Mesenchymal stem cell (in vitro differentiated cells and primary cell): ENCODE measurements at places on chromosomes 3 and 15.

- DNase-seq, result no peak
These were observed 3.5 kb downstream of the CHD2 start for GRCh38 chr15:92903631-92903965.

DNA sequence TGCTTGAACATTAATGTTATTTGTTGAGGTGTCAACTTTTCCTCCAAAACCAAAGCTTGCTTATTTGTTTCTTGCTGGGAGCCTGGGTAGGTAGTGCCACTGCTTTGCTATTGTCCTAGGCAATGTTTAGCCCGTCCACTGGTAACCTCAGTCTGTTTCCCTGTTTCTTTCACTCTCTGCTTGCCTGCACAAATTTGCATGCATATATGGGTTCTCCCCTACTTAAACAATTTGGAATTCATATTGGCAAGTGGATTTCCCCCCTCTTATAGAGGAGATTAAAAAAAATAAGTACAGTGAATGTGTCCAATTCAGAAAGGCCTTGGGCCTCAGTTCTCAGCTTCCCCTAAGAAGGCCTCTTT is 45.0 kb upstream of the BOC start:
- DNase-seq, result no peak

- no peak for DNase-seq
These were observed 333.6 kb upstream of the C2CD4B start for GRCh38 chr15:62498712-62499111.

DNA sequence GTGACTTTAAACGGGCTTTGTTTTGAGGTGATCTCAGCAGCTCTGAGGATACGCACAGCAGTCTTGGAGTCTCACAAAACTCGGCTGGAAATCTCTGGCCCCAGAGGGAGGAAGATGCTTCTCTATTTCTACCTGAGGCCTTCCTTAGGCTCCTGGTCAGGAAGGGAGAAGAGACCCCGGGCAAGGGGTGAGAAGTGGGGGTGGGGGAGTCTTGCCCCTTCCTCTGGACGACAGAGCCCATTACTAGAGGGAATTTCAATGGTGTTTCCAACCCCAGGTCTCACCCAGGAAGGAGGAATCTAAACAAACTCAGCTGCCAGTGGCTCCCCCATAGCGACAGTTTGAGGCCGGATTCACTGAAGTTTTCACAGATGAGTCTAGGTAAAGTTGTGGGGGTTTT is 37.4 kb upstream of the PCSK6 start:
- DNase-seq, result no peak

DNA sequence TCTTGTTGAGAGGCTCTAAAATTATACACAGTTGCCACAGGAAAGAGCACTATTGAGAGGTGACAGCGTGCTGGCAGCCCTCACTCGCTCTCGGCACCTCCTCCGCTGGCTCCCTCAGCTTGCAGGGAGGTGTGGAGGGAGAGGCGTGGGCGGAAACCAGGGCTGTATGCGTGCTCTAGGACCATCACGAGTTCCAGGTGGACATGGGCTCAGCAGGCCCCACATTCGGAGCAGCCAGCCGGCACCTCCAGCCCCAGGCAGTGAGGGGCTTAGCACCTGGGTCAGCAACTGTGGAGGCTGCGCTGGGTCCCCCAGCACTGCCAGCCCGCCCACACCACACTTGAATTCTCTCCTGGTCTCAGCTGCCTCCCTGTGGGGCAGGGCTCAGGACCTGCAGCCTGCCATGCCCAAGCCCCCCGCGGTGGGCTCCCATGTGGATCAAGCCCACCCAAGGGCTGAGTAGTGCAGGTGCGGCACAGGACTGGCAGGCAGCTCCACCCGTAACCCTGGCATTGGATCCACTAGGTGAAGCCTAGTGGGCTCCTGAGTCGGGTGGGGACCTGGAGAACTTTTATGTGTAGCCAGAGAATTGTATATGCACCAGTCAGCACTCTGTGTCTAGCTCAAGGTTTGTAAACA is 460.6 kb upstream of the ALCAM start:
- DNase-seq, result no peak

DNA sequence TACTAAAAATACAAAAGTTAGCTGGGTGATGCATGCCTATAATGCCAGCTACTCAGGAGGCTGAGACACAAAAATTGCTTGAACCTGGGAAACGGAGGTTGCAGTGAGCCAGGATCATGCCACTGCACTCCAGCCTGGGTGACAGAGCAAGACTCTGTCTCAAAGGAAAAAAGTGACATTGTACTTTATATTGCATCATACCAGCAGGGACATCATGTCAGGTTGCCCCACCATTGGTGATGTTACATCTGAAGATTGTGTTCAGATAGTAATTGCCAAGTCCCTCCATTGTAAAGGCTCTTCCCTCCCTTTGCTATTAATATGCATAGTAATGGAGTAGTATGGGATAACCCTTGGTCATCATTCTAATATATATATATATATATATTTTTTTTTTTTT is 44.8 kb downstream of the FOXL2 start:
- no peak for DNase-seq
